Lower lobe of right lung (tissue), 2 donors: ENCODE measurements at places on chromosomes 6 and 20.

- no peak for DNase-seq
- no peak overlapping the region for H3K4me3 ChIP-seq
- peaks cover 40% of the 10 kb centered on the region for H3K27me3 ChIP-seq
- H3K36me3 ChIP-seq: no peaks in the 10 kb centered on the region
Measured at GRCh38 chr20:51017251-51017650, 5.7 kb downstream of the KCNG1 start.

DNA sequence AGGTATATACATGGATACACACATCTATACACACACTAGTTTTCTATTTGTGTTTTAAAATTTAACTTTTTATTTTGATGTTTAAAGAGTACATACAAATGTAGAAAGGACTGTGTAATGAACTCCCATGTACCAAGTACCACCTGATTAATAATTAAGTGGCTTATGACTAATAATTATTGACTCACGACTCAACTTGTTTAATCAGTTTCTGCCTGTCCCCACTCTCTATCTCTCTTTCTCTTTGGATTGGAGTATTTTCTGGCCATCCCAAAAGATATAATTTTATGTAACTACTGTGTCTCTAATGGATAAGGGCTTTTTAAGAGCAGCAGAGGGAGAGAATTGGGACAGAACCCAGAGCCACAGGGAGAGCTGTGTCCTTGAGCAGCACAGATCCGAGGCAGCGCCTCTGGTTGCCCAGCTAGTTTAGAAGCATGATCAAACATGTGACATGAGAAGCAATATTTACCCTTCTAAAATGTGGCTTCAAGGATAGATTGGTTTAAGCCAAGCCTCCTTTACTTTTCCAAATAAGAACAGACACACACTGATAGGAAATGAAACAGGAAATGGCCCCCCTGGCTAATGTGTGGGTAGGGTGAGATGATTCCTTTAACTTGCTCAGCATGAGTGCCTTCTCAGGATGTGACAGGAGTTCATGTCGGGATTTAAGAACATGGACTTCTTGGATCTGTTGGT lies 81.0 kb downstream of the ERMARD start:
- no peak for DNase-seq
- H3K36me3 ChIP-seq: no peaks in the 10 kb centered on the region
- H3K4me1 ChIP-seq: peaks cover 7% of the 10 kb centered on the region
- H3K27me3 ChIP-seq: peaks cover 14% of the 10 kb centered on the region

DNA sequence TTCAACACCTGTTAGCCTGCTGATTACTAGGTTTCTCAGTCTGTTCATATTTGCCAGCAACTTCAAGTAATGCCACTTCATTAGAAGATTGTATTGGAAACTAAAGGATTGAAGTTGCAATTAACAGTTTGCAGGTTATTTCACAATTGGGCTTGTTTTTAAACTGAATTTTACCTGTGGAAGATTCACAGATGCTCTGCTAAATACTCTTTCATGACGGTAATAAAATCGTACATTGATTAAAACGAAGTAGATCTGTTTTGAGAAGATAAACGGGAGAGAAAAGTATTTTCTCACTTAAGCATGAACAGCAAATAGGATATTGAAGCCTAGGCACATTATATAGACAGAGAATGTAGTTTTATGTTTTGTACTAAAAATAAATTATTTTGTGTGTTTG lies 1.6 kb downstream of the RNF182 start:
- H3K27me3 ChIP-seq: peaks cover 70% of the 10 kb centered on the region
- no peak for DNase-seq
- H3K36me3 ChIP-seq: no peaks in the 10 kb centered on the region
- peak overlapping the region; percentile 53 for H3K4me3 ChIP-seq

DNA sequence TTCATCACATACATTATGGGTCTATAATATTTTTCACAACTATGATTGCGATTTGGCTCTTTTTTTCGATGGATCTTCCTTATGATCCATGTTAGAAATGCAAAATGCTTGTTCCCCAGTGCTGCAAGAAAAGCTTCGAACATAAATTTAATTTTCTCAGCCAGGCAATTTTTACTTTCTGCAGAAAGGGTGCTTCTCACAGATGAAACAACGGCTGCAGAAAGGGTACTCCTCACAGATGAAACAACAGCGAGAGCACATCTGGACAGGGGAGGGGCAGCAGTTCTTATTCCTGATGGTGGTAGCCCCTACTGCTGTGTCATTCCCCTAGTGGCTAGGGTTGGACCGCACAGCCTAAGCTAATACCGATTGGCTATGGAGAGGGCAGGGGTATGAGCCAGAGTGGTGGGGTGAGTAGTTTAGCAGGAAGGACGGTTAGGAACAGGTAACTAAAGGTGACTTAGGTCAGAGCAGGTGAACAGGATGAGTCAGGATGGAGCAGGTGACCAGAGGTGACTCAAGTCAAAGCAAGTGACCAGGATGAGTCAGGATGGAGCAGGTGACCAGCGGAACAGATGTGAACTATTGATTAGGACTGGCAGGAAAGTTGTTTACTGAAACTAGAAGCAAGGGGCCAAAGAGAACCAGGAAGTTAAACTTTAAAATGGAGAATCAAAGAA lies 13.4 kb upstream of the TREML4 start:
- no peaks in the 10 kb centered on the region for H3K4me1 ChIP-seq
- H3K27ac ChIP-seq: no peak overlapping the region
- DNase-seq: no peak
- no peak overlapping the region for H3K4me3 ChIP-seq
- H3K27me3 ChIP-seq: no peaks in the 10 kb centered on the region

GRCh38 chr6:159540152-159540551 lies 152.9 kb downstream of the SOD2 start:
- H3K27ac ChIP-seq: no peak overlapping the region
- H3K27me3 ChIP-seq: no peaks in the 10 kb centered on the region
- no peak overlapping the region for H3K4me3 ChIP-seq
- DNase-seq: no peak

- peak; percentile 56 for DNase-seq
- peak overlapping the region; percentile 78 for H3K27ac ChIP-seq
- no peaks in the 10 kb centered on the region for H3K36me3 ChIP-seq
- H3K4me1 ChIP-seq: peaks cover 19% of the 10 kb centered on the region
Measured at GRCh38 chr6:25279748-25280343, 672 bp downstream of the CARMIL1 start.

DNA sequence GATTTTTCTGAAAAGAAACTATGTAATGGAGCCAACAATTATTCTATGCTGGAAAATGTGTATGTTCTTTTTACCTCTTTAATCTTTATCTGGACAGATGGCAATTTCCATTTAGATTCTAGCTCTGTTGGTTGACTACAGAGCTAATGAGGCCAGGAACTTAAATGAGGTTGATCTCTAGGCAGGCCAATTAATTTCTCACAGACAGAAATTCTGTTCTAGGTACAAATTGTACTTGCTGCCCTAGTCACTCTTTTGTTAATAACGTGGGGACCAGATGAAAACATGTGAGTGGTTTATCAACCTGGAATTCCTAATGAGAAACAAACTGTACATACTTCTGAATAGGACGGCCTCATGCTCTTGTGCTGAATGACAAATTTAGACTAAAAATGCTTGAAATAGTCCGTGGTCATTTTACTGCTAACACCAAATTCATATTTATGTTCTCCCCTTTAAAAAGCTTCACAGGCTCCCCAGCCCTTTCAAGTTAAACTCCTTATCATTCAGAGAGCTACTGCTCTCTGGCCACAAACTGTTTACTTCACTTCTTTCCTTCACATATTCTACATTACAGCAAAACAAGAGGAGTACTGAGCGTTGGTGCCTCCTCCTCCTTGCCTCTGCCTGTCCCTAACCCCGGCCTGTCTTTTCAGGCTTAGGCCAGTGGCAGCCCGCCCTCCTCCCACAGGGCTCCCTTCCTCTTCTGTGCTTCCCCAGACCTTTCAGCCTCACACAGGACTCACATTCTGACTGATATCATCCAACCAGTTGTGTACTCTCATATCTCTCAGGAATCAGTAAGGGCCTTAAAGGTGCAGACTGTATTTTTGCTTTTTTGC lies 41.4 kb downstream of the DTNBP1 start:
- H3K4me1 ChIP-seq: peaks cover 34% of the 10 kb centered on the region
- peaks cover 2% of the 10 kb centered on the region for H3K36me3 ChIP-seq
- H3K27me3 ChIP-seq: no peaks in the 10 kb centered on the region
